Cortex of kidney (tissue), 1 donor: ENCODE measurements at places on chromosomes 2 and 18.

DNA sequence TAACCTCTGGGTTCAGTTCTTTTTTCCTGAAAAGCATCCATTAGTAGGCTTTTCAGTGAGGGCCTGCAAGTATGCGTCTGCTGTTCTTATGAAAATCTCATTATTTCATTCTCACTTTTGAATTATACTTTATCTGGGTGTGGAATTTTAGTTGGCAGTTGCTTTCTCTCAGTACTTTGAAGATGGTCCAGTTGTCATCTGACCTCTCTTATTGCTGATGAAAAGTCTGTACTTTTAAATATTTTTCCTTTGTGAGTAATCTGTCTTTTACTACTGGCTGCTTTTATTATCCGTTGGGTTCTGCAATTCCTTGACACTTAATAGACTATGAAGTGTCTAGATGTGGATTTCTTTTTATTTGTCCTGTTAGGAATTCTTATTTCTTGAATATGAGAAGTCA lies 307.8 kb downstream of the CYP26B1 start:
- no peak for DNase-seq

DNA sequence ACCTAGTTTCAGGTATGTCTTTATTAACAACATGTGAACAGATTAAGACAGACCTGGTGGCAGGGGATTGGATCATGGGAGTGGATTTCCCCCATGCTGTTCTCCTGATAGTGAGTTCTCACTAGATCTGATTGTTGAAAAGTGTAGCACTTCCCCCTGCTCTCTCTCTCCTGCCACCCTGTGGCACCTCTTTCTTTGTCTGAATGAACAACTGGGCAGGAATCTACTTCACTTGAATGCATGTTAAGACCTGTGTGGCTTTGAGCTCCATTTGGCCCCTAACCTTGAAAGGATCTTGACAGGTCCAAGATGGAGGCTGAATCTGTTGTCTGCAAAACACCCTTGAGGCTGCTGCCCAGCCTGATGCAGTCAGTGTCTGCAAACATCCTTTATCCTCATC lies 194.4 kb downstream of the RNF144A start:
- DNase-seq: no peak

DNA sequence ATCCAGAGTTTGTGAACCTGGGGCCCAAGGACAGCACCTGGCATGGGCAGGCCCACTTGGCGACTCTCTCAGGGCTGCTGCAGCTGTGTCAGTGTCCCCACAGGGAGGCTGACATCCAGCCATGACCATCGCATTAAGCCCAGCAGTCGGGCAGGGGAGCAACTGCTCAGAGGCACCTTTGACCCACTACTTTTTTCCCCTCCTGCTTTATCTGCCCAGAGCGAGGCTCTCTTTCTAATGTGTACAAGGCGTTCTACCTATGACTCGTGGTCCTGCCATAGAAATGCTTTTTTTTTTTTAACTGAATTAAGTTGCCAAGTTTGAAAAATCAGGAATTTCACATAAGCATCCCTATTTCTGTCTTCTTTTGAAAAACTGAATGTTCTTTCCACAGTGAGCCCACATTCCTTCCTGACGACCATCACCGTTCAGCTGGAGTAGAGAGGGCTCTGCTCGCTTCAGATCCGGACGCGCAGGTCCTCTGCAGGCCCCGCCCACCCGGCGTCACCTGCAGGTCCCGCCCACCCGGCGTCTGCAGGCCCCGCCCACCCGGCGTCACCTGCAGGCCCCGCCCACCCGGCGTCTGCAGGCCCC lies 403 bp upstream of the CLUL1 start:
- DNase-seq: no peak

GRCh38 chr2:144330951-144331673 lies 188.8 kb downstream of the ZEB2 start:
- no peak for DNase-seq

- no peak for DNase-seq
Measured at GRCh38 chr2:239731422-239731821, 293.7 kb downstream of the NDUFA10 start.

DNA sequence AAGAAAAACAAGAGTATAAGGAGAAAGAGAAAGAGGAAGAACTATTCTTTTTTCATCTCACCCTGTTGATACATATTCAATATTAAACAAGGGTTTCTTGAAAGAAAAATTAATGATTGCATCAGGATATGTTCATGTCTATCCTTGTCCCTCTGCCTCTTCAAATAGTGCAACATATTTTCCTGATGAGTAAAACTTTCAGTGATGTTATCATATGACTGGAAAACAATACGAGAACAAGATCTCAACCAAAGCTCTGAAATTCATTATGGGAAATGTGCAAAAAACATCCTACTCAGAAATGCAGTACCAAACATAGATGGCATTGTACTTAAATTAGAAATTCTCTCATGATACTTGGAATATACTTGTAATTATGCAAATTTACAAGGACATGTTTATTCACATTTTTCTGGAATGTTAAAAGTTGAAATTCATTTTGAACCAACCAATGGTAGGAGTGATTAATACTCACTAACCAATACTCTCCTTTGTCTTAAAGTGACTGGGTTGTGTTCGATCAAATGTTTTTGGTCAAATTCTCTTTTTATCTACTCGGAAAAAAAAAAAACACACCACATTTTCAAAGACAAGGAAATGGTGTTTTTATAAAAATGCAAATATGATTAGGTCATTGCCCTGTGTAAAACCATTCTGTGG lies 148.9 kb upstream of the GULP1 start:
- no peak for DNase-seq

- DNase-seq: no peak
Measured at GRCh38 chr2:126059379-126059778, 596.6 kb upstream of the GYPC start.

DNA sequence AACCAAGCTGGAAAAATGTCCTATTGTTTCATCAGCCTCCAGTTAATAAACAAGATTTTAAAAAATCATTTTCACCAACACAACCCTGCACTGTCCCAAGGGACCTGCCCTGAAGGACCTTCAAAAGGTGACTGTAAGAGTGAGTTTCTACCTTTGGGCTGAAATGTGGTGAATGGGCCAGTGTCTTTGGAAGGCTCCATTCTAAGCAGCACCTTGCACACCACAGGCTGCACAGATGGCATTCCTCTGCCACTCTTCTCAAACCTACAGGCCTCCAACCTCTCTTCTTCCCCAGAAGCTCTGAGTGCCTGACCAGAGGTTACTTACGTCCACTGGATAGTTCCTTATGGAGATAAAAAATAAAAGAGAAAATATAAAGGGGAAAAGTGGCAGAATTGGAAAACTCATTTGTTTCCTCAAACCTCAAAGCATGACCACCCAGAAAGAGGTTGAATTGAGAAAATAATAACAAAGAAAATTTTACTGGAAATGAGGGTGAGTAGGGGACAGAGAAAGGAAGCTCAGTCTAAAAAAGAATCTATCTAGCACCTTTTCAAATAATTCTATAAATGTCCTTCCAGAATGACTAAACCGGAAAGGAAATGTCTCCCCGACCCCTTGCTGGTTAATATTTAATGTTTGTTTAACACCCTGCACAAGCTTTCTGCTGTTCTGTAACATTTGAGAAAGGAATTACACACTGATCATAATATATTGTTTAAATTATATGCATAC lies 175.7 kb downstream of the METTL4 start:
- no peak for DNase-seq

GRCh38 chr2:85485815-85486214 lies 53.2 kb upstream of the MAT2A start:
- DNase-seq: no peak
